KG1 (cell line): ENCODE measurements at places on chromosomes 11 and 22.

DNA sequence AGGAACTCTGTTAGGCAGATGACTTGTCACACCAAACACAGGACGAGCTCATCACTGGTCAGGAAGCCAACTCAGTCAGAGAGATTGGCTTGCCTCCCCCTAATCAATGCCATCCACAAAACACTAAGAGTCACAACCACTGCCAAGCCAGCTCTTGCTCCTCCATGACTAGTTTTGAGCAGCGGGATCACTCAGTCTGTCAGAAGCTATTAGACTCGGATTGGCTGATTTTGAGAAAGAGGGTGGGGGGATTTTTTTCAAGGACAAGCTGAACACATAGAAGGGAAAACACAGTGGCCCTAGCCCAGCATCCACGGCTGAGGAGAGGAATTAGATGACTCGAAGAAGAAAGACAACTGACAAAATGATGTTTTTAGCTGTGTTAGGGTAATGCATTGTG is 55.9 kb downstream of the SEZ6L start:
- no peak for DNase-seq

GRCh38 chr22:17229991-17230630 is 10.9 kb upstream of the ADA2 start:
- DNase-seq = no peak

DNA sequence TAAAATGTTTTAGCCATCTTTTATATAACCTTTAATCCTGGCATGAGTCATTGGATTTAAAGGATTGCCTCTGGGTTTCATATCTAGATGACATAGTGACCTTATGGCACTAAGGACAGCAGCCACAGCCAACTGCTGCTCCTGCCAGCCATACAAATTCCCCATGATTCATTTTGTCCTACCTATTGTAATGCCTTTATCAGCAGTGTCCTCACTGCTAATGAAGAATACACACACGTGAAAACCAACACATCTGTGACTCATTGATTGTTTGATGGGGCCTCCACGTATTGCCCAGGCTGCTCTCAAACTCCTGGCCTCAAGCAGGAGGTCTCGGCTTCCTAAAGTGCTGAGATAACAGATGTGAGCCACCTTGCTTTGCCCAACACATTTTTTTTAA is 1.8 kb downstream of the LDHAL6A start:
- DNase-seq = no peak

GRCh38 chr11:49432242-49432848 is 223.9 kb upstream of the FOLH1 start:
- no peak for DNase-seq

DNA sequence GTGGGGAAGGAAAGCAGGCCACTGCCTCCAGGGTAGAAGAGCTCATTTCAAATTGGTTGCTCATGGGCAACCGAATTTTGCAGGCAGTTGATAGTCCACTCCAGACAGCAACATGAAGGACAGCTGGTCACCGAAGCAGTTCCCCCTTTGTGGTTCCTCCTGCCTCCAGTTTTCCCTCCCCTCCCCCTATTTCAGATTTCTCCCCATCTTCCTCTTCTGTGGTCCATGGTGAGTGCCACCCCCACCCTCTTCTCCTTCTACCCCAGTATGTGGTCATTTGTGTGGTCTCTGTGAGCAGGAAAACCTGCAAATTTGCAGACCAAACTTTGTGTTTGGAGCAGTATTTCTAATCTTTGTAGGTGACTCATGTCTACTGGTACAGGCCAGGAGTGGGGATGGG is 38.2 kb upstream of the PAK1 start:
- DNase-seq = peak; percentile 66

DNA sequence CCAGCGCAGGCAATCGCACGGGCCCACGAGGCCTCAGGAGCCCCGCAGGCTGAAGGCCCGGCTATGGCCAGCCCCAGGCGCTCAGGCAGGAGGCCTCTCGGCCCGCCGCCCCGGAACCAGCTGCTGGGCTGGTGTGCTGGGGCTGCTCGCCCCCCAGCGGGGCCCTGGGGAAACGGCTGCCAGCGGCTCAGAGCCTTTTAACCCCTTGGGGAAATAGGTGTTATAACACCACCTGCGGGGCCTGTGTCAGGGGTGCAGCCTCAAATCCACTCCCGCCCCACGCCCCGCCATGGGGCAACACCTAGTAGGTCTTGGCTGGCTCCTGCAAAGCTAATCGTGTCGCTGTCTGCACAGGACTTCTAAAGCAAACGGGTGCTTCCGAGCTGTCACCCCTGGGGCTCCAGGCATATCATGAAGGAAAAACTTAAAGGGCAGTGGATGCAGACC is 237.4 kb downstream of the TTC28 start:
- DNase-seq = peak; percentile 77

- DNase-seq = no peak
Measured at GRCh38 chr22:22519591-22519990, 479 bp downstream of the ZNF280A start.

DNA sequence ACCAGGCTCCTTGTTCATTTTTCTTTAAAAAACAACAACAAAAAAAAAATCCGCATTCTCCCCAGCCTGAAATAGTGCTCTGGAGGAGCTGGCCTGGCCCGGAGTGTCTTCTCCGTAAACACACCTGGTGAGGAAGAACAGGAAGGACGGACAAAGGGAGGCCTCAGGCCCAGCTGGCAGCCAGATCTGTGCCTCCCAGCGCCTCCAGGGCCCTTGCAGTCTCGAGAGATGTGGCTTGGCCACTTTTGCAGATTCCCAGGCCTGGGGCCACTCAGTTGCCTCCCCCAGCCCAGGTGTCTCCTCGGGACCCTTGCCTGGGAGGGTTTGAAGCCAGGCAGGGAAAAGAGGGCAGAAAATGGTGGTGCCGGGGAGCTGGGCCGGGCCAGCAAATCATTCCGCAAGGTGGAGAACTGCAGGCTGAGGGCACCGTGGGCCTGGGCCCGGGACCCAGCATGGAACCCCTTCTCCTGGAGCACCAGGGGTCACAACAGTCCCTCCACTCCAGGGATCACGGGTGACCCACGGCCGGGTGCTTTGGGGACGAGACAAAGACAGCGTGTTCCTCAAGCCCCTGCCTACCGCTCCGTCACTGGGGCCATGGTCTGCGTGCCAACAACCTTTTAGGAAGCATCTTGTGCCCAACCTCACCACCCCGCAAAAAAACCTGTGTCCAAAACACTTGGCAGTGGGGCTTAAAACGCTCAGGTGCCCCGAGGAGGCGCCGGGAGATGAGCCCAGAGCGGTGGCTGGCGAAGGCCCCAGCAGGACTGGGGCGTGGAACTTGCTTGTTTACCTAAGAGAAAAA is 67.1 kb upstream of the WNT7B start:
- peak; percentile 86 for DNase-seq

GRCh38 chr11:68880851-68881250 is 22.8 kb downstream of the MRPL21 start:
- DNase-seq = no peak

GRCh38 chr11:44224867-44225501 is 85.0 kb downstream of the ALX4 start:
- no peak for DNase-seq

DNA sequence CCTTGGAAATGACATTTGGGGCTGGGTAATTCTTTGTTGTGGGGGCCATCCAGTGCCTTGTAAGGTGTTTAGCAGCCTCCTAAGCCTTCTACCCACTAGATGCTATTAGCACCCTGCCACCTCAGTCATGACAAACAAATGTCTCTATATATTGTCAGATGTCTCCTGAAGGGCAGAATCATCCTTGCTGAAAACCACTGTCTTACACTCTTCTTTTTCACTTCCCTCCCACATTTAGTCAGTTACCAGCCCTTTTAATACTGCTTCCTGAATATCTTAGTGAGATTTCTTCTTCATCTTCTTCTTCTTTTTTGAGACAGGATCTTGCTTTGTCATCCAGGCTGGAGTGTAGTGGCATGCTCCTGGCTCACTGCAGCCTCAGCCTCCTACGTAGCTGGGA is 33.1 kb downstream of the TNRC6B start:
- no peak for DNase-seq

DNA sequence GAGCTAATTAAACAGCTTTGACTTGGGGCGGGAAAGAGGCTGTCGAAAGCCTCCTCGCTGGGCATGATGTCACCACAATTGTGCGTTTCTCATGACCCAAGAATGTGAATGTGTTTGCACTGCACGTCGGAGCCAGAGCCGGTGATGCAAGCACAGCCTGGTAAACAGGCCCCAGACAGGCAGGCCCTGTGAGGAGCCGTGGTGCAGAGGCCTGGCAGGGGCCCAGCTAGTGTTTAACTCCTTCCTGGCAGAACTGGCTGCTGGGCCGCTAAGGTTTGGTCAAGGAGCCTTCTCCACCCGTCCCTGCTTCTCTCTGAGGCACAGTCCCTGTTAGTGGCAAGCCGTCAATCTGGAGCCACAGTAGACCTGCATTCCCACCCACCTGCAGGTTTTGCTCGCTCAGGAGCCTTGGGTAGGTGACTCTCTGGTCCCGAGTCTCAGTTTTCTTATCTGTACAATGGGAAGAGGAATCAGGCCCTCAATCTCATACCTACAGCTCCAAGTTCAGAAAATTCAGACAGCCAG is 25.4 kb upstream of the SMTN start:
- no peak for DNase-seq

GRCh38 chr22:24736526-24737053 is 37.9 kb downstream of the PIWIL3 start:
- DNase-seq = no peak

DNA sequence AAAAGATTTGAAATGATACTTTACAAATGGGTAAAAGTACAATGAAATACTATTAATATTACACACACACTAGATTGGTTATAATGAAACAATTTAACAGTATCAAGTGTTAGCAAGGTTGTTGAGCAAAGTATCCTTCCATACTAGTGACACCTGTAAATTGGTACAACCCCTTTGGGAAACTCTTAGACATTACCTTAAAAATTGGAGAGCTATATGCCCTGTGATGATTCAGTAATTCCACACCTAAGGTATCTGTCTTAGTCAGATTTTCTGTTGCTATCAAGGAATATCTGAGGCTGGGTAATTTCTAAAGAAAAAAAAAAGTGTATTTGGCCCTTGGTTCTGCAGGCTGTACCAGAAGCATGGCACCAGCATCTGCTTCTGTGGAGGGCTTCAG is 7.4 kb upstream of the GDPD4 start:
- no peak for DNase-seq
